ENCODE measurements at places on chromosomes 16 and 17. TPM values are rescaled to one million over a fixed set of nuclear protein-coding genes. Genes with fewer than 3 reads are reported as not detected.

Gene ABCA10
- total RNA-seq = 9.8 TPM

Gene NLRC5
- total RNA-seq = 47.5 TPM

Gene BLTP2
- 138 TPM for total RNA-seq

Gene SBK1
- total RNA-seq = 2.4 TPM

Gene TM4SF5
- not detected for total RNA-seq

Gene PRSS36
- 6.6 TPM for total RNA-seq

Gene KRTAP9-8
- not detected for total RNA-seq

Gene TRIM72
- 0.06 TPM for total RNA-seq

Gene UTS2R
- not detected for total RNA-seq
